ENCODE measurements at places on chromosomes 2 and 18. TPM values are rescaled to one million over a fixed set of nuclear protein-coding genes. Genes with fewer than 3 reads are reported as not detected.

IL1B gene
- total RNA-seq: 5.7 TPM

DNA sequence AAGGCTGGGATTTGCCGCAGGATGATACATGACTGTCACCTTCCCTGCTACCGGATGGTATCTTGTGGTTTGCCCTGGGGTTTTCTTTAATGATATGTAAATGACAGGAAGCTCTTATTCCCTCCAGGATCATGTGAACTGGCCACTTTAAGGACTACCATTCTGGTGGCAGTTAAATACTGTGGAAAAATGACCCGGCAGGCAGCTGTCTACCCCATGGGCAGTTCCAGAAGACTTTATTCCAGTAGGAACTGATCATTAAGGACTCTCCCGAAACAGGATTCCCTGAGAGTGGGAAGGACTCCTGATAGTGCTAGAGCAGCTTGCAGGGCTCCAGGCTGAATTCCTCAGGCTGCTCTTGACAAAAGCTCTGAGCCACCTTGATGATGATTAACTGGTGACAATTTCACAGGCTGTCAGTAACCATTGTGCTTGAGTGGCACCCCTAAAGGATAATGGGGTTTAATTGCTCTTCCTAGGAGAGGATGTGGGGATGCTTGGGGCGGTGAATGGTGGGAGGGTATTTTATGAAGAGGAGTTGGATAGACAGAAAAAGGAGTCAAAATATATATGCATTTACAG lies 212.0 kb downstream of the CPS1 start:
- H3K4me3 ChIP-seq: no peak overlapping the region
- H3K27me3 ChIP-seq: no peaks in the 10 kb centered on the region
- DNase-seq: no peak
- H3K27ac ChIP-seq: no peak overlapping the region
- no peaks in the 10 kb centered on the region for H3K4me1 ChIP-seq

- no peaks in the 10 kb centered on the region for H3K27me3 ChIP-seq
- H3K4me1 ChIP-seq: peaks cover 10% of the 10 kb centered on the region
- H3K36me3 ChIP-seq: no peaks in the 10 kb centered on the region
- H3K27ac ChIP-seq: no peak overlapping the region
These were observed 46.4 kb upstream of the ODC1 start for GRCh38 chr2:10494351-10495066.

- H3K27ac ChIP-seq: no peak overlapping the region
- no peaks in the 10 kb centered on the region for H3K4me1 ChIP-seq
- no peaks in the 10 kb centered on the region for H3K27me3 ChIP-seq
- H3K4me3 ChIP-seq: no peak overlapping the region
These were observed 83.9 kb downstream of the INHBB start for GRCh38 chr2:120429586-120430500.

LINC00305 gene
- not detected for total RNA-seq

DNA sequence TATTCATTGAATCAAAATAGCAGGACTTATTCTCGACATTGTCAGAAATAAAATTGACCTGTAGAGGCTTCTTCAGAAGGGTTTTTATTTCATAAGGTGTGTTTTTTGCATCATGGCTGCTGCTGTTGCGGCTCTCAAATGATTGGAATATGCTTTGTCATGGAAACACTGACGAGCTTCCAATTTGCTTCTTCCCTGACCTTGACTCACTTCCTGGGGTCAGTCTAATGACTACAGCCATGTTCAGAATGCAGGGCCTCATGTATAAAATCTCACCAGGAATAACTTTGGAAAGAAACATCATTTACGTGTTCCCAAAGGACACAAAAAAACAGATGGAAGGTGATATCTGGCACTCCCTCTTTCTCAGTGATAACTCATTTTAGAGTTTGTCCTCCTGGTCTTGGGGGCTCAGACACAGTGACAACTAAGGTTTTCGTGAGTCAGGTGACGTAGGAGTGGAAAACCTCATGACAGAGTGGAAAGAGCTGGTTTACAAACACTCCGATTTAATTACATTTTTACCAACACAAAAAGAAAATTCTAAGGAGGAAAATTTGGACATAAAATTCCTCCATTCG lies 467.0 kb upstream of the RAB12 start:
- DNase-seq: no peak
- H3K27ac ChIP-seq: no peak overlapping the region
- H3K27me3 ChIP-seq: no peaks in the 10 kb centered on the region
- no peaks in the 10 kb centered on the region for H3K36me3 ChIP-seq
- no peak overlapping the region for H3K4me3 ChIP-seq

DNA sequence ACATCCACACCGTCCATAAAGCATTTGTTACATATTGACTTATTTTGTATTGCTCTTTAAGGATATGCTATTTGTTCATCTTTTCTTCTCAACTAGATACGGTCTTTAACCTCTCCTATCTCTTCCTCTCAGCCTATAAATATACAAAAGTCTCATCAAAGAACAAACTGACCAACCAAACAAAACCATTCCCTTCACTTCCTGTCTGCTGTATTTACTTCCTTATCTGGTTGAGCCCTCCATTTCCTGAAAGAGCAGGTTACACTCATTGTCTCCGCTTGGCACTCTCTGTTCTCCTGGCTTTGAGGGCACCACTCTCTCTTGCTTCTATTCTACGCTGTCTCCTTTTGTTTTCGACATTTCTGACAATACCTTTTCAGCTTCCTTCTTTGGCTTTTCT lies 431.9 kb upstream of the TCF4 start:
- H3K27me3 ChIP-seq: no peaks in the 10 kb centered on the region
- H3K4me3 ChIP-seq: no peak overlapping the region
- no peaks in the 10 kb centered on the region for H3K4me1 ChIP-seq
- H3K36me3 ChIP-seq: no peaks in the 10 kb centered on the region
- H3K27ac ChIP-seq: no peak overlapping the region

DNA sequence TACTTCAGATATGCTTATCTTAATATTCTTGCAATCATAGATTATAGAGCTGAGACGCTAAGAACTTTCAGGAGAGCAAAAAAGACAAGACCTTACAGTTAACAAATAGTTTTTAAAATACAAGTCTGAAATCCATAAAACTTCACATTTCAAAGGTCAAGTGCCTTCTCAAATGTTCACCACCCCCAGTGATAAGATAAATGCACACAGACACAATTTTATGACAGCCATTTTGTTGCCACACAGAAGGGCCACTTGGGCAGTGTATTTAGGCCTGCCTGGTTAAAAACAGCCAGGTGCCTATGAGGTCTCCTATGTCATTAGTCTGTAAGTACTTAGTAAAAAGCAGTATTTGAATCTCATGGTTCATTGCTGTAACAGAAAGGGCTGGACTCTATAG lies 8.1 kb upstream of the PSTPIP2 start:
- H3K36me3 ChIP-seq: peaks cover 16% of the 10 kb centered on the region
- H3K4me1 ChIP-seq: no peaks in the 10 kb centered on the region
- no peak overlapping the region for H3K27ac ChIP-seq
